Pons (tissue), 1 donor: ENCODE measurements at places on chromosomes 7 and 10.

GRCh38 chr7:101200862-101201599 is at the start of gene MOGAT3:
Gene MOGAT3, minus strand, starts transcription at chr7:101201036. Its CDS starts 182 bp downstream, at chr7:101200854.
- no peak for DNase-seq

GRCh38 chr7:108086962-108087361 is 43.2 kb downstream of the LAMB4 start:
- no peak for DNase-seq

DNA sequence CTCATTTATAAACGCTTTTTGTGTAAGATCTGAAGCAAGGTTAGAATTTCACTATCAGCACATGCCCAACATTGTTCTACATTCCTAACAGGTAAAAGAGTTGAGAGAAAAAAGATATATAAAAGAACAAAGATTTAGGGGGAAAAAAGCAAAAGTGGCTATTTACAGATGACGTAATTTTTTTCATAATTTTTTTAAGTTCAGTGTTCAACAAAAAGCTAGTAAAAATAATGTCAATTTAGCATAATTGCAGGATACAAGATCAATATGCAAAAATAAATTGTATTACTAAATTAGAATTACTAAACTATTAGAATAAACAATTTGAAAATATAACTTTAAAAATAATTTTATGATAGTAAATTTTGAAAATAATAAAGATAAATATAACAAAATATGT is 405.0 kb downstream of the SEMA3D start:
- no peak for DNase-seq

DNA sequence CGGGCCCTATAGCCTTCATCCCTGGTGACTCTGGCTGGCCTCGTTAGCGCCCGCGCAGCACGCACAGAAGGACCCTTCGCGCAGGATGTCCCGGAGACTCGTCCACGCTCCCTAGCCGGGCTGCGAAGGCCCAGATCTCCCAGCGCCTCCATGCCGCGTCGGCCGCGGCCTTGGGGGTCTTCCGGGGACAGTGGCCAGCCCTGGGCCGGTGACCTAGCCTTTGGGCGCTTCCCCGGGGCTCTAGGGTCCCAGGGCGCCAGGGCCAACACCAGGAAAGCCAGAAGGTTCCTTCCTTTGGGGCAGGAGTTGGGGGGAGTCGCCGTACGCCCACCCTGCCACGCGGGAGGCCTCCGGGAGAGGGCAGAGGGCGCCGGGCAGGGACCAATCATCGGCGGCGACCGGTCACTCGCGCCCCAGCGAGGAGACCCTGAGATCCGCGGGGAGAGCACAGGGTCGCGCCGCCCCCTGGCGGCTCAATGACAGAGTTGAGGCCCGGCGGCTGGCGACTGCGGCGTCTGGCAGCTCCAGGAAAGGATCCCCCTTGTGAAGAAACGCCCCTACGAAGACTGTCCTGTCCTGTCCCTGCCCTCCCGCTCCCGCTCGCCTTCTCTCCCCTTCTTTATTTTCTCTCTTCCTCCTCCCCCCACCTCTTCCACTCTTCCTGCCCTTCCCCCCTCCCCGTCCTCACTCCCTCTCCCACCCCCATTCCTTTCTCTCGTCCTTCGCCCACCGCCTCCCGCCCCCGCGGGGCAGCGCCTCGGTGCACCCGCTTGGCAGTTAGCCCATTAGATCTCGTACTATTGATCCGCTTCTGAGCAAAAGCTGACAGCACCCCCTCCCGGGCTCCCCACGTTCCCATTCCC is 62.3 kb upstream of the LBX1 start:
- no peak for DNase-seq

DNA sequence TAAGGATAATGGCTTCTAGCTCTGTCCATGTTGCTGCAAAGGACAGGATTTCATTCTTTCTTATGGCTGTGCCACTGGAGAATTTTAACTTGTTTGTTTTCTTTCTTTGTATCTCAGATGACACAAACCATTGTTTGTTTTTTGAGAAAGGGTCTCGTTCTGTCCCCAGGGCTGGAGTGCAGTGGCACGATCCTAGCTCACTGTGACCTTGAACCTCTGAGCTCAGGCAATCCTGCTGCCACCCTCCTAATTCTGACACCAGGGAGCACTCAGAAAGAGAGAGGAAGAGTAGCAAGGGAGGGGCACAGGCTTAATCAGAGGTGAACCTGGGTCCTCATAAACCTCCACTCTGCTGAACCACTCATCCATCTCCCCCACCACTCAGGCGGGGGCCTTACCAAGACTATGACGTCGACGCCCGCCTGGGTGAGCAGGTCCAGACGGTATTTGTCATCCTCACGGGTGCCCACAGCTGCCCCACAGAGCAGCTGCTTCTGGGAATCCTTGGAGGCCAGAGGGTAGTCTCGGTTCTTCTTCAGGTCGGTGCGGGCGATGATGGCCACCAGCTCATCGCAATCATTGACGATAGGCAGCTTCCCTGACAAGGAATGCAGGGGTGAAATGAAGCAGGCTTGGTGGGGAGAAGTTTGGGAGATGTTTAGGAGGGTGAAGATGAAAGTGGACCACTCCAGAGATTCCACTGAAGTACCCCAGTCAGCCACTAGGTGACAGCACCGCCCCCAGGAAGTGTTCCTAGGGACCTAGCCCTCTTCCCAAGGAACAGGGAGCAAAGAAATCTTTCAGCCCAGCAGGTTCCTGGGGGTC is 11.6 kb downstream of the IMPDH1 start:
- peak; percentile 50 for DNase-seq

- no peak for DNase-seq
Measured at GRCh38 chr10:123761666-123762230, 95.6 kb downstream of the GPR26 start.

GRCh38 chr10:36538953-36539586 is 586.3 kb upstream of the ANKRD30A start:
- DNase-seq = no peak

- no peak for DNase-seq
Measured at GRCh38 chr10:124172181-124172916, 79.0 kb upstream of the CHST15 start.

- DNase-seq = no peak
Measured at GRCh38 chr7:134366481-134366880, 49.8 kb upstream of the SLC35B4 start.

DNA sequence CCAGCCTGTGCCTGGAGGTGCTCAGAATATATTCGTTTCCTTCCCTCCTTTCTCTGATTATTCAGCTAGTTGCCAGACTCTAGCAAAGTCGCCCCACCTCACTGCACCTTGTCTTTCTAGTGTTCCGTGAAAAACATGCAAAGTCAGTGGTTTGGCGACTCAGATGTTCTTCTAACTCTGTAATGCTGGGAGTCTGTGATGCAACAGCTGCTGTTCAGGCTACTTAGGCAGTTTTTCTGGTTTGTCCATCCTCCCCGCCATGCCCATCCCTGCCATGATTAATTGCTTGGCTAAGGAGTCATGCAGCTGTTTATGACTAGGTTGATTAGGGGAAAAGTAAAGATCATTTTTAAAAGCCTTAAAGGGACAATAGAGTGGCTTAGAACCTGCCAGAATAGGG is 99.4 kb downstream of the MTPN start:
- DNase-seq = no peak

DNA sequence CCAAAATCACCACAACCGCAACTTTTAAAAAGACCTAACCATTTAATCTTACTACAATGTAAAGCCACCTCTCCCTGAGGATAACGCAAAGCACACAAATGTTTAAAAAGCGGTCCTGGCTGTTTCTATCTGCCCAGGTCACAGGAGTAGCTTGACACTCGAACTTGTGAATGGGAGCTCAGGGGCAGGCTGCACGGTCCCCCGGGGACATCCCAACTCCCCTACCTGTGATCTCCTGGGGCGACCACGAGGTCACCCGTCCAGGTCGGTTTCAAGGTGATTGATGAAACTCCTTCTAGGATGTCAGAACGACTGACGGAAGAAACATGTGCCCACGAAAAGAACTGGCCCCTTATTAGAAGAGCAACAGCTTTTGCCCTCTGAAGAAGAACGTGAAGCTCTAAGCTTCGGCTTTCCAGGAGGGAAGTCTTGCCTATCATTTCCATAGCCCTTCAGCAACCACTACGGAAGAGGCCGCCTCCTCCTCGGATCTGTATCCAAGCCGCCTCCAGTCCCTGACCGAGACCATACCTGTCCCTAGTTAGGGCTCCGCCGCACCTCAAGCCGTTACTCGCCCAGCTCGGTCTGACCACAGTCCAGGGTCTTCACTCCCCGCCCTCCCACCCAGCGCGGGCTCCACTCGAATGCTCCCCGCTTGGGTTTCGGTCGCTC is 459 bp downstream of the CYCS start:
- DNase-seq = peak; percentile 39

DNA sequence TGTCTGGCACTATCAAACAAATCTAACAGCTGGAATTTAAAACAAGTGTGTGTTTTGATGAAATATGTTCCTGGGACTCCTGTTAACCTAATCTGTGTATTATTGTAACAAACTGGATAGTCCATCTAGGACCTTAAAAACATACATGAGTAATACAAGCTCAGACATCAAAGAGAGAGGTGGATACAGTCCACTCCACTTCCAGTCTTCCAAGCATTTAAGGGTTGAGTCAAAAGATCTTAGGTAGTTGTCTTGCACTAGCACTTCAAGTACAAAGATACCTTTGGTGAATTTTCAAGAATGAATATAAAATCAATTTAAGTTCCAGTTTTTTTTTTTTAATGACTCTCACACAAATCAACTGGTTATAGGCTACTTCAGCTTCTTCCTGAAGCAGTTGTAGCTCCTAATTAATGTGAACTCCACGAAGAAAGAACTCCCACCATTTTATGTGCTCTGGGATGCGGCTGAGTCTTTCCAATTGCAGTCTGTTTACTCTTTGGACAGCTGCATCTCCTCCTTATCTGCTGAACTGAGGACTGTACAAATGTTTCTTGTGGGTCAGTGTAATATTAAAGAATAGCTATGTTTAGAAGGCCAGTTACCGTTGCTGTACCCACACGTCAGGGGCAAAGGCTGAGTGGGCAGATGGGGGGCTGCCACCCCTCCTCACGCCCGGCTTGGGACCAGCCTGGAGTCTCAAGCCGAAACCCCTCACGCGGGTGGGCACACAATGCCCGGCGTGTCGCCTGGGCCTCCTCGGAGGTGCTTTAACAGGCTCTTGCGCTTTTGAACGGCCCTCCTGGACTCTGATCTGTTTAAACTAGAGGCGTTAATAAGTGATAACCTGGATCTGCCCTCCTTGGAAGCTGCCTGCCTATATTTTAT is 2.9 kb upstream of the IGF2BP3 start:
- DNase-seq = no peak

GRCh38 chr7:87113077-87113476 is 39.2 kb upstream of the DMTF1 start:
- DNase-seq = no peak

DNA sequence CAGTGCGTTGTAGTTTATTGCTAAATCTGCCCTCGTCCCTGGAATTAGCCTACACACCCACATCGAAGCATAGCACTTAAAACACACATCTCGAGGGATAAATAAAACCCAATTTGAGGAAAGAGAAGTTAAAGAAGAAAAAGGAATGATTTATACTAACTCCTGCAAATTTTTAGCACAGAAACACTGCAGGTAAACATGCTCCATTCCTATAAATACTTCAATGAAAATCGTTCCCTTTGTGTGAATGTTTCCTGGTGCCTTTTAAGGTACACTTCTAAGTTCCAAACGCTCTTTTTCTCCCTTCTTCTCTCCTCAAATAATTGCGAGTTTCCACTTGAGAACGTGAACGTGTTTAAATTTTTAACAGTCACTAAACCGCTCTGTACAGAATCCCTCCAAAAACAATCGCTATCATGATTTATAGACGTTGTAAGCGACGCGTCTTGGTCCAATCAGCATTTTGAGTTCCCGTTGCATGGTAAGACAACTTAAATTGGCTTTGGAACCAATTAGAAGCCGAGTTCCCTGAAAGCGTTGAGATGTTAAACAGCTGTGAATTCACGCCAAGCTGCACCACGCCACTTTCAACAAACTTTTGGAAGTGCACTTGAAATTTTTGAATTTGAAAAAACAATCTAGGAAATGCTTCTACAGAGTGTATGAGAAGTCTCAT is 12.5 kb upstream of the EBLN1 start:
- DNase-seq = peak; percentile 70

GRCh38 chr7:117308891-117309290 is 14.0 kb downstream of the WNT2 start:
- DNase-seq = no peak

DNA sequence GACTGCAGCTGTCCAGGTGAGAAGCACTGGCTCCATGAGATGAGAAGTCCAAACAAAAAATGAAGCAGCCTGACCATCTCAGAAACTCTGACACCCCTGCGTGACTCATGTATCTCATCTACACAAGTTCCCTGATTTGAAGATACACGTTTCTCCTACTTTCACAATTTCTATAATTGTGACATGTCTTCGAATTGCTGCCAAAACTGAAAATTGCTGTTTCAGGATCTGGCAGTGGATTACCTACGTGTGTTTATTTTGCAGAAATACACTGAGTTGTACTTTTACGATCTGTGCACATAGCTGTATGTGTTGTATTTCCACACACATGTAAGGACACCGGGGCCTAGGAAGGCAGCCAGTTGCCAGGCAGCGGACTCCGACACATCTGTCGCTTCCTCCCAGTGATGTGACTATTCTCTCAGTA is 53.2 kb downstream of the LARP4B start:
- no peak for DNase-seq

DNA sequence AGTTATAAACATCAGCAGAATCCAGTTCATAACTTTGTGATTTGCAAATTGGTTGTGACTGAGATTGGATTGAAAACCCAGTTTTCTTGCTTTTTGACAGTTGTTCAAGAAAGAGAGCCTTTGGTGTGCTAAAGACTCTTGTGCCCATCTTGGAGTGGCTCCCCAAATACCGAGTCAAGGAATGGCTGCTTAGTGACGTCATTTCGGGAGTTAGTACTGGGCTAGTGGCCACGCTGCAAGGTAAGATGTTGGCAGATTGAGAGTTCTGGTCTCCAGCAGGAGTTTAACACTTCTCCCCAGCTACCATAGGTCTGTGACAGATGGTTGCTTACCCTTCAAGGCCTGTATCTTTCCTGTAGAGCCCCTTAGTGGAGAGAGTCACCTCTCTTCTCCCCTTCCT is 2.6 kb downstream of the SLC26A4 start:
- no peak for DNase-seq

GRCh38 chr7:55491346-55491745 is 81.0 kb downstream of the VOPP1 start:
- DNase-seq = no peak

DNA sequence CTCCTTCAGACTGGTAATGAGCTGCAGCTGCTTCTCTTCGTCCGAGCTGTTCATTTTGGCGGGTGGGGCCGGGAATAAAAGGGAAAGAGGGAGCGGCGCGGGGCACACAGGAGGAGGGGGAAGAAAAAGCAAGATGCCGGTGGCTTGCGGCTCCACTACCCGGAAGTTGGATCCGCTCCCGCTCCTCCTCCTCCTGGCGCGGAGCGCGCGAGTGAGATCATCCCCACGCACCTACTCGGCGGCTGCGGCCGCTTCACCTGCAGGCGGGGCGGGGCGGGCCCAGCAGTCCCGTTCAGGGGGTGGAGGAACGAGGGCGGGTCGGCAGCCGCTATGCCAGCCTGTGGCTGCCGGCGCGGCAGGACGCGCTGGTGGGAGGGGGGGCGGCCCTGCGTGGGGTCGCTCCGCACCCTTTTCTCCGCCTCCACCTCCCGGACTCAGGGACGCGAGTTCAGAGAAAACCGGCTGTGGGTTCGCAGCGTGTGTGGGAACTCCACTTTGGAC is at the start of gene SHTN1:
Gene SHTN1 (minus strand): TSS at position 162 of the 501 bp plus-strand sequence. CDS start 108 bp downstream, at position 54.
- DNase-seq = no peak
